Stimulated activated CD4-positive, alpha-beta T cell treated with anti-CD3 and anti-CD28 coated beads, TNF-alpha, amount 100 ng/mL, for 1 hour (primary cell): ENCODE measurements at places on chromosomes 12 and 14.

DNA sequence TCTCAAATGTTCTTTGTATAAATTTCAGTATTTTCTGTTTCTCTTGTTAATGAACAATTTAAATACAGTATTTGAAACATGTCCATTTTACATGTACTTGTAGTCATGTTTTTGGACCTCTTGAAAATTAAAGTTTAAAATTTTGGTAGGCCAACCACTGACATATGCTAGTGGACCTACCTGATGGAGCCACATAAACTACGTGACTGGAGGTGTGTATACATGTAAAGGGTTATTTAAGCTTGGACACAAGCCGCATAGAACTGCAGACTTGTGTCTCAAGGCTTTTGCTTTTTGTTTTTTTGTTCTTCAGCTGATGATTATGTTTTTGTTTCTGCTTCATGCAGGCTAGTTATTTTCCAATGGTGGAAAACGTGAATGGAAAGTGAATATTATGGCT is 568.5 kb upstream of the MDGA2 start:
- DNase-seq, result no peak

GRCh38 chr14:57998766-57999165 is 132.9 kb upstream of the SLC35F4 start:
- no peak for DNase-seq

DNA sequence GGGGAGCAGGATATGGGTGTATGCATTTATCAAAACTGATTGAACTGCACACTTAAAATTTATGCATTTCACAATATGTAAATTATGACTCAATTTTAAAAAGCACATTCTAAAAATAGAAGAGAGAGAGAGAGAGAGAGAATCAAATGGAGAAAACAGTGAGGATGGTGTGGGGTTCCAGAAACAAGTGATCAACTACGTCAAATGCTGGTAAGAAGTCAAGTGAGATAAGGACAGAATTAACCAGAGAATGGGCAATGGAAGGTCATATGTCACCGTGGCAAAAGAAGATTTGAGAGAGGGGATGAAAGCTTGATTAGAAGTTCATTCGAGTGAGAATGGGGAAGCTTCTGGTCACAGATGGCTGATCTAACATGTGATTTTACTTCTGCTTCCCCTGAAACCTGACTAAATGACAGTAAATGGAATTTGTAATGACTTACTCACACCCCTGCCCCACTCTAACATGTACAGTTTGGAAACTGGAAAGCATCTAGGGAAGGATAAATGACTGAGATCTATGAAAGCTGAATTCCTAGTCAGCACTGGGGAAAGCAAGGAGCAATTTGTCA is 276.5 kb upstream of the AMIGO2 start:
- DNase-seq, result no peak

GRCh38 chr12:943051-943450 is 6.4 kb downstream of the RAD52 start:
- DNase-seq, result no peak

DNA sequence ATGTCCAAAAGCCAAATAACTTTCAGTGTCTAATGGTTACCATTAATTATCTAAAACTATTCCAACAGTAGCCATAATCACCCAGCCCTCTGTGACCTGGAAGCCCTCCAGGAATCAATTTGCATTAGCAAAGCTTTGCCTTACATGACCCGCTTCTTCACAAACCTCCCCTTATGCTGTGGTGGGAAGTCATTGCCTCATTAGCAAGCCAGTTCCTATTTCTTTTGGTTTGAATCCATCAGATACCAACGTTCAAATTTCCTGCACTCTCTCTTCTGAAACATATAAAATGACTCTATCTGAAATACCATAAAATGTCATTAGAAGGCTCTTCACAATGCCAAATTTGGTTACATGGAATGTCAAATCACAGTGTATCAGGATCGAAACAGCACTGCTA is 268.3 kb upstream of the PRKD1 start:
- DNase-seq, result no peak
